ENCODE measurements at places on chromosomes 1 and 21. TPM values are rescaled to one million over a fixed set of nuclear protein-coding genes. Genes with fewer than 3 reads are reported as not detected.

PARP1 gene
- polyA plus RNA-seq = 116 TPM

CLCA1 gene
- 0.73 TPM for polyA plus RNA-seq

MATN1 gene
- 1.4 TPM for polyA plus RNA-seq

UBE2U gene
- not detected for polyA plus RNA-seq

BCAR3 gene
- polyA plus RNA-seq = 16.4 TPM

LCE3D gene
- not detected for polyA plus RNA-seq

NMNAT2 gene
- 0.71 TPM for polyA plus RNA-seq

MROH9 gene
- 0.08 TPM for polyA plus RNA-seq

TMEM82 gene
- polyA plus RNA-seq = 1.4 TPM

AHDC1 gene
- polyA plus RNA-seq = 73.7 TPM

PIGK gene
- 20.0 TPM for polyA plus RNA-seq

RHCE gene
- polyA plus RNA-seq = 1.7 TPM

- peak; percentile 93 for DNase-seq
Measured at GRCh38 chr1:234955107-234955731, 173.4 kb downstream of the TOMM20 start.

GRCh38 chr1:156091610-156092009 lies 9.3 kb upstream of the MEX3A start:
- DNase-seq = no peak

- DNase-seq = peak; percentile 23
Measured at GRCh38 chr1:15522551-15522950, 1.5 kb downstream of the CASP9 start.

DNA sequence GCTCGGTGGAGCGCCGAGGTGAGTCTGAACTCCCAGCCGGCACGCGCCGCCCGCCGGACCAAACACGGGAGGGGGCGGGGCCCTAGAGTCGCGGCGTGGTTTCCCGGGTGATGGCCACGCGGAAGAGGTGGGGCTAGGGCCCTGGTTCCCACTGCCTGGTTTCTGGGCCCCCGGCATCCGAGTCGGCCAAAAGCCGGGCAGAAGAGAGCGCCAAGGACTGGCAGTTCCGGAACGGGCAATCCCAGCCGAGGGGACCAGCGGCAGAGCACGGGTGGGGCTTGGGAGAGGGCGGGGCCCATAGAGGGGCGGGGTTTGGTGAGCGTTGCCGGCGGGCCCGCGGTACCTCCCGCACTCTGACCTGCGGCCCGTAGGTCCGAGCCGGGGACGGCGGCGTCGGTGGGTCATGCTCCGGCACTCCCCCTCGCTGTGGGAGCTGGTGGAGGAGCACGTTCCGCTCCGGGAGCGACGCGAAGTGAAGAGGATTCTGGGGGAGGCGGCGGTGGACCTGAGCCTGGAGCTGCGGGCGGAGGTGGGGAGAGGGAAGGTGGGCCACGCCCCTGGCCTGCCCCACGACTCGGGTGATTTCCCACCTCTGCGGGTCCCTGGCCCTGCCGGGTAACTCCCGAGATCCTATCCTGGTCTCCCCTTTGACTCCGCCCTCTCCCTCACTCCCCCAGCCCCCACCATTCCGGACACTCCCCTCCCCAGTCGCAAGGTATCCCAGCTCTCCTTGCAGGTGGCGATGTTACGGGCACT lies at the start of gene CCDC24:
CCDC24 (plus strand) TSS at position 124 of the 756 bp plus-strand sequence; CDS start at position 404, 280 bp downstream.
- DNase-seq = peak; percentile 85

DNA sequence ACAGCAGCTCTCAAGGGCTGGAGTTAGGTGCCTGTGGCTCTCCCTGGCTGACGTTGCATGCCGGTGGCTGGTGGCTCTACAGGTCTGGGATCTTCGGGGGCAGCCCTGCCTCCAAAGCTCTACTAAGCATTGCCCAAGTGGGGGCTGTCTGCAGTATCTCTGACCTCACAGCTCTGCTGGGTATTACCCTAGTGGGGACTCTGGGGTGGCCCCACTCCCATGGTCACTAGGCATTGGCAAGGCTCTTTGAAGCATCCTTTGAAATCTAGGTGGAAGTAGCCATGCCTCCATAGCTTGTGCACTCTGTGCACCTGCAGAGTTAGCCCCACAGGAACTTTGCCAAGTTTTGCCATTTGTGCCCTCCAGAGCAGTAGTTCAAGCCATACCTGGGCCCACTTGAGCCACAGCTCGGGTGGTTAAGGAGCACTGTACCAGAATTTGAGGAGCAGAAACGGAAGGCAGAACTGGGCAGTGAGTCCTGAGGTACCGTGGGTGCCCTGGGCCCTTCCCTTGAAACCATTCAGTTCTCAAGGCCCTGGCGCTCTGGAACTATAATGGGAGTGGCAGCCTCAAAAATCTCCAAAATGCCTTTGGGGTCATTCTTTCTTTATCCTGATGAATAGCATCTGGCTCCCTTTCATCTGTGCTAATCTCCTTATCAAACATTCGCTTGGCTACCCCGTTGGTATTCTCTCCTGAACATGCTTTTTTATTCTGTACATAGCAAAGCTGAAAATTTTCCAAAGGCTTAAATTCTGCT lies 15.4 kb downstream of the GJA4 start:
- DNase-seq = no peak

DNA sequence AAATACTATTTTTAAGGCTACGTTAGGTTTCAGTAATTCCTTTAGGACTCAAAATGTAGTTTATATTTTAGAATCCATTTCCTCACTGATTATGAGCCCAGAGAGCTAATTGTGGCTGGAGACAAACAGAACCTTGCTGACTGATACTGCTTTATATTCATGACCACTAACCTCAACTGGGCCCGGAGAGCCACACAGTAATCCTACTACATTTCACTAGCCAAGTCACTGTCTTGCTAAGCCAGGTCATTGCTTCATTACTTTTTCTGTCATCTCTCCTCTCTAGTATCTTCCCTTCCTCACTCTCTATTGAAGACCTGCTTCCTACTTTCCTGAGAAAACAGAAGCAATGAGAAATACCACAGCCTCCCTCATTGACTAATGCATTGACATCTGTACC lies 24.7 kb downstream of the IL23R start:
- DNase-seq = no peak

- DNase-seq = peak; percentile 58
Measured at GRCh38 chr1:15008783-15009729, 144.5 kb upstream of the TMEM51 start.

DNA sequence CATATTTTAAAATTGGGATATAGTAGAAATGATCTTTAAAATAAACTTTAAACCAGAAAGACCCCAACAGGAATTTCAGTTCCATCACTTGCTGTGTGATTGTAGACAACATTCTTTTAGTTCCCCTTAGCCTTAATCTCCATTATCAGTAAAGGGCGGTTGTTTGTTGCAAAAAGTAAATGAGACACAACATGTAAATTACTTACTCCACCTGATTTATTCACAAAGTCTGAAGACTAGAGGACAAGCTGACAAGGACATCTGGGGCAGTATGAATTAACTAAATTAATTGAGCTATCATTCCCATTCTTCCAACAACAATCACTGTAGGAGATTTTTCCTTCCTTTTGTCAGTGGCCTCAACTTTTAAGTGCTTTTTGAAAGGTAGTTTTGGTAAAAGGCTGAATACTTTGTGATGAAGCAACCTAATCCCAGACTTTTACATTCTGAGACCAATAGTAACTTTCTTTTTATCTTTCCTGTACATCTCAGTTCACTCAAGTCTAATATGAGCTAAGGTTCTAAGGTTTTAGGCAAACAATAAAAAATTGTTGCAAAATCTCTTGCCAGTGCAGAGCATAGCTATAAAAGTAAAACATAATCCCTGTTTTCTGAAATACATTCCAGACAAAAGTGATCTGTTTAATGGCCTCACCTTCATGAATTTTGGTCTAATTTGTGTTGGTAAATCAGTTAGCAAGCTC lies 6.2 kb downstream of the SLC19A2 start:
- DNase-seq = no peak

- DNase-seq = no peak
Measured at GRCh38 chr1:203178821-203179666, 3.4 kb upstream of the MYBPH start.

- DNase-seq = no peak
Measured at GRCh38 chr21:32282992-32283391, 4.1 kb upstream of the MIS18A start.

- no peak for DNase-seq
Measured at GRCh38 chr1:22978299-22978698, 5.6 kb upstream of the LACTBL1 start.

DNA sequence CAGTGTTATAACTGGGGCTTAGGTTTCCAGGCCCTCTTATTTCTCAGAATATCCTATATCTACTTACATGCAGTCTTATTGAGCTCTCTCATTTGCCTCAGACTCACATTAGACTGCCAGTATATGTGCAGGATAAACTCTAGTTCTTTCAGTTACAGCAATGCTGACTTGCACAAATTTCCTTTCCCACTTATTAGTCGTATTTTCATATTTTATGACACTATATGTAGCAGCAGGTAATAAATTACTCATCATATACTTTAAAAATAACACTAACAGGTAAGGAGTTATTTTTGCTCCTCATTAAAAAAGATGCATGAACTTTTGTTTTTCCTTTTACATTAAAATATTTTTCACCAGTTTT lies 65.7 kb downstream of the GADD45A start:
- DNase-seq = no peak

GRCh38 chr21:42793774-42794173 lies 85.6 kb downstream of the WDR4 start:
- no peak for DNase-seq

DNA sequence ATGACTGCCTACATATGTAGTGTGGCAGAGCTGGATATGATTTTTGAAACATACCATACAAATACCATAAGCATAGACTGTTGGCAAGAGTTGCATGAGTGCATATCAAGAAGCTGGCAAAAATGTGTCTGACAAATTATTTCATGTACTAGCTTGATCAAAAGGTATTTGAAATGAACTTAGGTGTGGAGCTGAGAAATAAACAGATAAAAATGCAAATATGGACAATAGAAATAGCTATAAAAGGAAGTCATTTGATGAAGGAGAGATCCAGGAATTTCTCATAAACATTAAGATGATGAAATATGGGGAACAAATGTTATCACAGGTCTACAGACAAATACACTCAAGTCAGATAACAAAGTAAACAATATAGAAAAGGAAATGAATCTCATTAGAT lies 609.1 kb downstream of the PTPRC start:
- no peak for DNase-seq

DNA sequence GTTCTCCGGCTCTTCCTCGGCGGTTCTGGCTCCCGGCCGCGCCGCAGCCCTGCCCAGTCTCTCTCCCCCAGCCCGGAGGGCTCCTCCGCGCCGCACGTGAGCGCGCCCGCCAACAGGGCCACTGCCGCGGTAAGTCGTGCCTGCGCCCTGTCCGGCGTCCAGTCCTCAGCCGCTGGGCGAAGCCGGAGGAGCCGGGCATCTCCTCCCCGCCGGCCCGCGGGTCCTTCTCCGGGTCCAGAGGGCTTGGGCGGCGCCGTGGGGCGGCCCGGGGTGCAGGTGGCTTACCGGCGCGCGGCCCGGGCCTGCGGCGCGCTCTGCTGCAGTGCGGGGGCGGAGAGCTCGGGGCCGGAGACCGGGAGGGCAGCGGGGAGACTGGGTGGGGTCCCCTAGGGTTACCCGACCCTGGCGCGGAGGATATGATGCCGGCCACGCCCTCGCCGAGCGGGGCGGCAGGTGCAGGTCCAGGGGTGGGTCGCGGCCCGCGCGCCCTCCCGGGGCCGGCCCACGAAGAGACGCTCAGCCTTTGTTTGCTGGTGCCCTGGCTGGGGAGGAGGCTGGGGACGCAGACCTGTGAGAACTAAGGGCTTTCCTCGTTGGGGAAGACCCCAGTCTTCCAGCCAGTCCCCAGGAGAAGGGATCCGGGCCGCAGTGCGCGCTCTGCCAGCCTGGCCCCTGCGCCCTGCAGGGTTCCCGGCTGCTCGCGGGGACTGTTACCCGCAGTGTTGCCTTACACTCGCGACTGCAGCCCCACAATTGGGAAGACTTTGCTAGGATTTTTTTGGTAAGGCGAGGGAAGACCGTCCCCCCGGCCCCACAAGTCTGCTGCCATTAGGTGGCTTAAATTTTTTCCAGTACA lies at the start of gene DOP1B:
DOP1B (plus strand) TSS at position 10 of the 856 bp plus-strand sequence. CDS start 7,910 bp downstream, outside the sequence.
- no peak for DNase-seq

- peak; percentile 60 for DNase-seq
Measured at GRCh38 chr21:45550522-45551210, 8.4 kb upstream of the SLC19A1 start.

GRCh38 chr1:76254104-76255030 lies 179.8 kb downstream of the ST6GALNAC3 start:
- peak; percentile 89 for DNase-seq

DNA sequence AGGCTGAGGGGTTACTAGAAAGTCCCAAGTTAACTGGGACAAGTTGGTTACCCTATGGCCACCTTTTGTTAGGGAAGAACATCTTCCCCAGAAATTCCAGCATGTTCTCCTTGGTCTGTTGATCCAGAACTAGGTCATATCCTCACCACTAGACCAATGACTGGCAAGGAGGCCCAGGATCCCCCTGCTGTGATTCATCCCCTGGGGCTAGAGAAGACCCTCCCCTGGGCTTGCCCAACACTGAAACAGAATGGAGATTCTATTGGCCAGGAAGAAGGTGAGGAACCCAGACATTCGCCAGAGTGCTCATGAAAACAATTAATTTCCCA lies 90.1 kb upstream of the SIM2 start:
- DNase-seq = no peak

DNA sequence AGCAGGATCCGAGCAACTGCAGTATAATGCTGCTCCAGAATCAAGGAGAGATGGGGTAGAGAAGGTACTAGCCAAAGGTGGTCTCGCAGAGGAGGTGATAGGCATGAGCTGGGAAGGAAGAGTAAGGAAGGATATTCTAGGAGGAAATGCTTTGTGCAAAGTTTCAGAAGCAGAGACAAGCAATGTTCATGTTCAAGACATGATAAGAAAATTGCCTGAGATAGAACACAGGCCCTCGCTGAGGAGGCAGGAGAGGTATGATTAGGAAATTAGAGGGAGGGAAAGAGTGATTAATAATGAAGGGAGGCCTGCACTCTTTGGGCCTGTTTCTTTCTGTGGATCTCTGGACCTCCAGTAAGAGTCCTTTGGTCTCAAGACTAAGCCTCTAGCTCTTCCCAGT lies 12.9 kb upstream of the ETV3 start:
- DNase-seq = no peak

DNA sequence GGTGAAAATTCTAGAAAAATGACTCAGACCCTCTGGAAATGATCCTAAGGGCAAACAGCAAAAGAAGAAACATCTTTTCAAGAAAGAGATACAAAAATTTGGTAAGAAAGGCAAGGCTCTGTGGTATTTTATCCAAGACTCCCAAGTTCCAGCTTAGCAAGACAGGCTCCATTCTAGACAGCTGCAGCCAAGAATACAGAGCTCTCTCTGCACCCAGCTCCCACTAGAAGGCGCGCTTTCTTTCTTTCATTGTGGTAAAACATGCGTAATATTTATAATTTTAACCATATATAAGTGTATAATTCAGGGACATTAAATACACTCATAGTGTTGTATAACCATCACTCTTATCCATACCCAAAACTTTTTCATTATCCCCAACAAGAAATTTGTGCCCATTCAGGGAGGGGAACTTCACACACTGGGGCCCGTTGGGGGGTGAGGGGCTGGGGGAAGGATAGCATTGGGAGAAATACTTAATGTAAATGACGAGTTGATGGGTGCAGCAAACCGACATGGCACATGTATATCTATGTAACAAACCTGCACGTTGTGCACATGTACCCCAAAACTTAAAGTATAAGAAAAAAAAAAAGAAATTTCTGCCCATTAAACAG lies 2.2 kb upstream of the HFM1 start:
- DNase-seq = no peak

Data from muscle of leg (tissue), 16 donors.